ENCODE measurements at places on chromosomes 4 and X.

GRCh38 chr4:153652051-153652784 is 31.9 kb upstream of the TLR2 start:
- DNase-seq: no peak

DNA sequence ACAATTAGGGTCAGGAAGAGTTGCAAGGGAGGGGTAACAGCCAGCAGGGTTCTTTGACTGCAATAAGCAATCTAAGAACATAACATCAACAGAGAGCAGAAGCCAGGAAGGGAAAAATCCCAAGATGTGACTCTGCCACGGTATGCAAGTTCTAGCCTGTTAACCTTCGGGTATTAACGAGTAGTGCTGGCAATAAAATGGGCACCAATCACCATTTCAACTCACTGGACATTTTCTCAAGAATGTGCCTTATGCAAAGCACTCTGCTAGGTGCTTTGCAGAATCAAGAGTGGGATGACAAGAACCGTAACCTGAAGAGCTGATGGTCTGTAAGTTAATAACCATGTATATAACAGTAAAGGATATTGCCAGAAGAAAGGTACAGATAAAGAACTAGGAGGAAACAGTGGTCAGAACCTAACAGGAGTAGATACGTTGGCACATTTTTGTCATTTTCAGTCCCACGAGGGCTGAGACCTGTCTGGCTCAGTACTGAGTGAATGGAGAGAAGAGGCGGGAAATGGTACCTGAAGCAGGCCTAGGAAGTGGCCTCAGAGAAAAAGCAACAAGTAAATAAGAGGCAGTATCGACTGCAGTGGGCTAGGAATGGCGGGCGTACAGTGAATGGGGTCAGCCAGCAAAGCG is 2.7 kb downstream of the ELOVL6 start:
- peak; percentile 3 for DNase-seq

DNA sequence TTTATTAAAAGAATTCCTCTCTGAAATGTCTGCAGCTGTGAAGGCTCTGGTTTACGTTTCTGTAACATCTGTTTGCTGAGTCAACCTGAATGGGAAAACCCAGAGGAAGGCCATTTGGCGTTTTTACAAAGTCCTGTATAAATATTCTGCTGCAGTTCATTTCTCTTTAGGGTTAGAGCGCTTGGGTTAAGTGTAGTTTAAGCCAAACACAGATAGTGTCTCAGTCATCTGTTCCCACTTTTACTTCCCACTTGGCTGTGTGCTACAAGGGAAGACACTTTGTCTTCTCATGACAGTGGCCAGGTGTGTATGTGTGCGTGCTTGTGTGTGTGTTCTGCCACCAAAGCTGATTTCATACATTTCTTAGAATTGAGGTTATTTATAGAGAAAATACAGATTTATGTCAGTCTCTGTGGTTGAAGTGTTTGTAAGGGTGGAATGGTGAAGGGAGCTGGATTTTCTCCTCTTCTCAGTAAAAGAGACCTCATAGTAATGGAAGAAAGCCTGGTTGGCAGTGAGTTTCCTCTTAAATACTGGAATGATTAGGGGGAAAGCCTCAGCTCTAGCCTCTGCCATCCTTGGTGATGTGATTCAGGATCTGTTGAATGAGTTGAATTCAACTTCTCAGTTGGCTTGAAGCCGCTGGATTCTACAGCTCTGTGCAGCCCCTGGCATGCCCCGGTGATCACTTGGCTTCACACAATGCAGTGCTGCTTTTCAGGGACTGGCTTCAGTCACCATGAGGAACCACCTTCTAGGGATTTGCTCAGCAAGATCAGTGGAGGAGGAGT is 50.6 kb downstream of the JADE1 start:
- no peak for DNase-seq

- no peak for DNase-seq
Measured at GRCh38 chr4:81891005-81891996, 419.6 kb upstream of the RASGEF1B start.

GRCh38 chr4:99324979-99325378 is 3.8 kb upstream of the ADH1B start:
- DNase-seq: no peak

DNA sequence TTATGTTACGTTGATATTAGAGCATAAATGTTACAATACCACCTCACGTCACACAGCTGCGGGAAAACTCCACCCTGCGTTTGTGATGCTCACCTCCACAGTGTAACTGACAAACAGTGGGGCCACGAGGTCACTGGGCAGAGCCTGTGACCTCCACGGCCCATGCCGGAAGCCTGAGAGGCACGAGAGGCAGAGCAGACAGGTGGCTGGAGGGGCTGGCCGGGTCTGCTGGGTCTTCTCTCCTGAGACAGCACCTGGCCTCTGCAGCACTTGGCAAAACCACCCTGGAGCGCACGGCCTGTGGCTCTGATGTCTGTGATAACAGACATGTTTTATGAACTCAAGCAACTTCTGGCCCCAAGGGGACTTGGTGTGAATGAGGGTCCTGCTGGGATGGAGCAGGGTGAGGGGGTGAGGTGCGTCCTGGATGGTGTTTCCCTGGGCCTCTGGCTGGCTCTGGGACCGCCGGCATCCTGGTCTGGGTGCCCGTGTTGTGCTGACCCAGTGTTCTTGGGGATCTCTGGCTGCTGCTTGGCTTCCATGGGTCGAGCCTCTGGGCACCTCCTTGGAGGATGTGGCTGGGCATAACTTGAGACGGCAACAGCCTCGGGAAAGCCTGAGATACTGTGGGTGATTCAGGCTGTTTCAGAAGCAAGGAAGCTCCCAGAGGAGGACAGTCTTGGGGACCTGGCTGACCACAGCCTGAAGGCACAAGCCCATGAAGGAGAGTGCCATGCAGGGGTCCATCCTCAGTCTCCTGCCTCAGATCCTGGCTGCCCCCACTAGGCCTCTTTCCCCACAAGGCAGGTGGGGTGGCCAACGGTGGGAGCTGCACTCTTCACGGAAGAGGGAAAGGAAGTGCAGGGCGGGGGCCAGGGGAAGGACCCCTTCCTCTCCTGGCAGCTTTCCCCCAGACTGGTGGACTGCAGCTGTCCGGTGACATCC is 19.7 kb downstream of the RNF212 start:
- no peak for DNase-seq

- DNase-seq: no peak
Measured at GRCh38 chr4:177810220-177810619, 368.0 kb upstream of the AGA start.

- DNase-seq: no peak
Measured at GRCh38 chrX:152070144-152070543, 68.2 kb downstream of the MAGEA10 start.

DNA sequence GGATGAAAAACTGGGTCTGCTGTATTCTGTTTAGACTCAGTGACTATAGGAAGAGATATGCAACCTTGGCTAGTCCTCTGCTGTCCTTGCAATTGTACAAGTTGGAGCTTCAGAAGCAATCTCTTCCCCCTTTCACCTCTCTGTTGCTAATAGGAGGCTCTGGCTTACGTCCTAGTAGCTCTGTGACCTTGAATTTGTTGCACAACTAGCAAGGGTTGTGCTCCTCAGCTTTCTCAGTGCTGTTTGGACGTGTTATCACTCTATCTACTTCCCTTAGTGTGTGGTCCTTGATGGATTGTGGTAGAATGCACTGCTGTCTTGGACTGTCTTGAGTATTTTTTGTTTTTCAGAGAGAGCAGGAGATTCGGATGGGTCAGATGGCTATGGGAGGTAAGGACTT is 3.4 kb upstream of the ITGB1BP2 start:
- no peak for DNase-seq

GRCh38 chrX:3713937-3714434 is 537 bp upstream of the PRKX start:
- no peak for DNase-seq

GRCh38 chrX:154355776-154356140 is 18.7 kb downstream of the FLNA start:
- no peak for DNase-seq

DNA sequence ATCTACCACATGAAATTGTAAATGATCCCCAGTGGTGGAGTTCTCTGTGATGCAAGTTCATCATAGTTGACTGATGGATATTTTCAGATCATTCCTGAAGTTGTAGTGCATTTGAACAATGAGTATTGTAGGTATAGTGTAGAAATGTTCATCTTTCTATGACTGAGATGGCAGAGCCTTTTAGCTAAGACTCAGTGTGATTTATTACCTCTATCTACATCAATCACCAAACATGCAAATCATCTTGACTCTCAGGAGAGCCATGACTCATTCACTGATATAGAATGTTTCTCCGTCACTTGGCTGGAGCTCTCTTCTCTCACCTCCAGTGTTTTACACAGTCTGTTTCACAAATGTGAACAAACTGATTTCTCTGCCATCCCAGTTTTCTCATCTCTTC is 392.6 kb downstream of the IL1RAPL1 start:
- DNase-seq: no peak

GRCh38 chr4:77092975-77093374 is 17.2 kb upstream of the CCNI start:
- no peak for DNase-seq

GRCh38 chr4:24212642-24213041 is 322.8 kb upstream of the PPARGC1A start:
- no peak for DNase-seq

DNA sequence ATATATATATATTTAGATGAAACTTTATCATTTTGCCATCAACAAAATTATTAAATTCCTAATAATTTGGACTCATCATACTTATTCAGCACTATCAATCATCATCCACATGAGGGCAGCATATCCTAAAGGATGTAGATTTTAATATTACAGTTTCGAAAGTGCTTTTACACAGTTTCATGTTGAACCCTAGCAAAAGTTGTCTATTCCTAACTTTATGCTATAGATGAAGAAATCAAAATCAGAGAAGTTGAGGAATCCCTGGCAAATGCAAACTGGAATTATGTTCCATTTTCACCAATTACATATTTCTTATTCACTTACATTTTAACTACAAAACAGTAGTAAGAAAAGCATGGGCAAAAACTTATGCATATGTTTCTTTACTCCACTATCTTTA is 36.6 kb upstream of the UGT2A1 start:
- no peak for DNase-seq

DNA sequence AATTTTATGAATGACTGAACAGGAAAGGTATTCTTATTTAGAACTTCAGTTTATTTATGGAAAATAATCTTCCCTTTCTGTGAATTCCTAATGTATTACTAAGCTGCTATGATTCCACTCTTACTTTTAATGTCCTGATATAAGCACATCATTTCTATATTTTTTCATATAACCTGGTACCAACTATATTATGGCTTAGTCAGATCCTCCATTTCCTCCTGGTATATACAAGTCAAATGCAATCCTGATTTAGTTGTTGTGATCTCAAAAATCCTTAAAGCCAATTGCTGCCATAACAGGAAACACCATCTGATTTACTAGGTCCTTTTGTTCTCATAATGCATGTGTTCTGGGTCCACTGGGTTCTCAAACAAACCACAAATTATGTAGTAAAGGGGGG is 26.8 kb downstream of the TRMT2B start:
- DNase-seq: no peak

DNA sequence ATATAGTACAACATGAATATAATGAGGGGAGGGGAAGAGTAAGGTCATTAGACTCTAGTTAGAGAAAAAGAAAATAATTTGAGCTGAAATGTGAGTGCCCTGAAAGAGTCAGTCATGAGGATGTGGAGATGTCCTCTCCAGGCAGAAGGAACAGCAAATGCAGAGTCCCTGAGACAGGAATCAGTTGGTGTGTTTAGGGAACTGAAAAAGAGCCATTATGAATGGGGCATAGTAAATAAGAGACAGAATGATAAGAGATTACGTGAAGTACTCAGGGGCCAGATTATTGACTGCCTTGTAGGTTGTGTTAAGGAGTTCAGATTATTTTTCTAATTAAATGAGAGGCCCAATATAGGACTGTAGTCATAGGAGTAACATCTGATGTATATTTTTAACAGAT is 147.0 kb downstream of the PDLIM5 start:
- no peak for DNase-seq

DNA sequence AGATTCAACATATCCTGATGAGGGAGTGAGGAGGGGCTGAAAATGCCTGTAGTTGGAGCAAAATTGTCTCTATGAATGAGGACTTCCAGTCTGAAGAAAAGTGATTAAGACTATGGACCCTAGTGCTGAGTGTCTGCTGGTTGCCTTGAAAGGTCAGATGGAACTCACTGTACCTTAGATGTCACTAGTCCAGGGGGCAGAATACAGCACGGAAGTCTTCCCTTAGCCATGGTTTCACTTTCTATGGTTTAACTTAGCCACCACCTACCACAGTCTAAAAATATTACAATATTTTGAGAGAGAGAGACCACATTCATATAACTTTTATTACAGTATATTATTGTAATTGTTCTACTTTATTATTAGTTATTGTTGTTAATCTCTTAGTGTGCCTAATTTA is 223.1 kb downstream of the FMR1NB start:
- DNase-seq: no peak

- no peak for DNase-seq
Measured at GRCh38 chr4:140744421-140744820, 11.8 kb downstream of the TBC1D9 start.

DNA sequence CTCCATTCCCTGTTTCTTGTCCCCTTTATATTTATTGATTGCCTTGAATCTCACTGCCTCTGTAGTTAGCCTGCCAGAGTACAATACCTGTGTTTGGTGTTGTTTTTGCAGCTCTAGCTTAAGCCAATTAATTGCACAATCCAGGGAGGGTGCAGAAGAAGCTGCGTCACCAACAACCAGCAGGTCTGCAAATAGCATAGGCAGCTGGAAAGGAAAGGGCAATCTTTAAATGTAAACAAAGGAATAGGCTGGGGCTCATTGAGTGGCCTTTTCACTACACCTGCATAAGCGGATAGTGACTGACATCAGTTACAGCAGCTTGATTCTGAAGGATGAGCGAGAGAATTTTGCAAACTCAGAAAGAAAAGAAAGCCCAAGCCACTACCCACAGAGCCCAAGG is 106.8 kb upstream of the RAI2 start:
- DNase-seq: no peak

DNA sequence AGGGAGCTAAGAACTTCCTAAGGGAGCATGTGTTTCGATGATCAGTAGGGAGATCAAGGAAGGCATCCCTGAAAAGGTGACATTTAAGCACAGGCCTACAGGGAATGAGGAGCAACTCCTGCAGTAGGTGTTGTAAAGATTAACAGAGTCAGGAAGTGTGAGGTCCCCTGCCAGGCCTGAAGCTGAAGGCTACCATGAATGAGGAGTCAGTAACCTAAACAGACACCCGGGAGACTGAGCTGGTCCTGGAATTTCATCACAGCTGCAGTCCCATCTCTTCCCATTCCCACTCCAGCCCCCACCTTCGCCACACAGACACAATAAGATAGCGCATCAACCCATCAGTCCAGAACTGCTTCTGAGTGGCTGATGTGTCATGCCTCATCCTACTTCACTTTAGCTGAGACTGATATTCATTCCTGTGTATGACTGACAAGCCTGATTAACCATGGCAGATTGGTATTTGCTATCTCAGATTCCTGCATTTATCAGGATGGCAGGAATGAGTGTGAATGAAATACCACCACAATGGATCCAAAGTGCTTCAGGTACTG is 27.0 kb upstream of the EFNB1 start:
- DNase-seq: no peak

- DNase-seq: no peak
Measured at GRCh38 chrX:9903146-9903545, 64.0 kb upstream of the CLDN34 start.

GRCh38 chr4:62394766-62395165 is 1194.6 kb downstream of the ADGRL3 start:
- DNase-seq: no peak

- DNase-seq: no peak
Measured at GRCh38 chrX:66602381-66602938, 36.4 kb downstream of the EDA2R start.

GRCh38 chr4:53307819-53308780 is 57.8 kb downstream of the SCFD2 start:
- no peak for DNase-seq
